ENCODE measurements at places on chromosomes 3 and 15. TPM values are rescaled to one million over a fixed set of nuclear protein-coding genes. Genes with fewer than 3 reads are reported as not detected.
A peak's percentile ranks its signal among the peaks of the same experiment; 100 is the strongest.

GRCh38 chr3:186974824-186975313 lies 44.5 kb downstream of the ST6GAL1 start:
- no peak for DNase-seq

DNA sequence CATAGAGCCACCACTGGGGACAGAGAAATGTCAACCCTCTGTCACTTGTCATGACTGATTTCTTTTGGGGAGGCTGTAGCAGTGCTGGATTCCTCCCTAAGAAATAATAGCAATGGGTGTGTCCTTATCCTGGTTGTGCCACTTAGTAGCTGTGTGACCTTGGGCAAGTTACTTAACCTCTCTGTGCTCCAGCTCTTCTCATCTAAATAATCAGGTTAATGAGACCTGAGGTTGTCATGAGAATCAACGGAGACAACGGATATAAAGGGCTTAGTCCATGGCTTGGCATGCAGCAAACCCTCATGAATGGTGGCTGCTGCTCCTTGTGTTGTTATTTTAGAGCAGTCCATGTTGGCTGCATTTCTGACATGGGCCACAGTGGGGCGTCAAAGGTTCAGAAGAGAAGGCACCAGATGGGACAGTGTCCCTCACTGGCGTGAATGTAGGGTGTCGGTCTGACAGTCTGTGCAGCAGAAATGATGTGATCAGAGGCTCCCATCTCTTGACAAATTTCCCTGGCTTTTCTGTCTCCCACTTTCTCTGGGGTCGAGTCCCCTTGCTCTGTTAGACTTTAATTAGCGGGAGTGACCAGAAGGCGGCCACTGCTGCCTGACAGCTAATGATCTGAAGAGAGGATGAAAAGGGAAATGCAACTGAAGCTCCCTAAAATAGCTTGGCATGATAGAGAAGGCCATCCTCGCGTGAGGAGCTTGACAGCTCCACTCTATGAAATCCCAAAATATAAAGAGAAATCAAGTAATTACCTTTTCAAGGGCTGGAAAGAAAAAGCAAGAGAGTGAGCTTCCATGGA lies 209.4 kb downstream of the CADPS start:
- peak; percentile 85 for DNase-seq

- DNase-seq = no peak
Observed at GRCh38 chr3:113063126-113063894, 72.5 kb downstream of the GTPBP8 start.

DNA sequence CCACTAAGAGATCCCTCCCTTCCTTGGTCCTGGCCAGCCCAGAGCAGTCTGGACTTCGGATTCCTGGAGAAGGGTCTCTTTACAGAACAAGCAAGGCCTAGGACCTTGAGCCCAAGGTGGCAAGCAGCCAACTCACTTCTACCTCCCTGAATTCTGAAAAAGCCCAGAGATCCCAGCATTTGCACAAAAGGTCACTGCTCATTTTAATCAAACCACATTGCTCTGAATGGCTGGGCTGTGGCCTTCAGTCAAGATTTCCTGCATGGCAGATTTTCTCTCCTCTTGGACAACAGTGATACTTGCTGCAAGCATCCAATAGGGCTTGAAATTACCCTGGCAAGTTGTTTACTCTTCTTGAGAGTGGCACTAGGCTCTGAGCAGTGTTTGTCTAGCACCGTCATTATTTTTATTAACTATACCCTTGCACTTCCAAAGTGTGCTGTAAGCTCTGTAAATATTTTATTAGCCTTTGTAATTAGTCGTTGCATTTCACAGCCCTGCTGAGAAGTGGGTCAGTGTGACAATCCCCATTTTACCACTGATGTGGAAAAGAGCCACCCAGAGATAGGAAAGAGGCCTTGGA lies 274.7 kb upstream of the CTNNB1 start:
- no peak for DNase-seq

DNA sequence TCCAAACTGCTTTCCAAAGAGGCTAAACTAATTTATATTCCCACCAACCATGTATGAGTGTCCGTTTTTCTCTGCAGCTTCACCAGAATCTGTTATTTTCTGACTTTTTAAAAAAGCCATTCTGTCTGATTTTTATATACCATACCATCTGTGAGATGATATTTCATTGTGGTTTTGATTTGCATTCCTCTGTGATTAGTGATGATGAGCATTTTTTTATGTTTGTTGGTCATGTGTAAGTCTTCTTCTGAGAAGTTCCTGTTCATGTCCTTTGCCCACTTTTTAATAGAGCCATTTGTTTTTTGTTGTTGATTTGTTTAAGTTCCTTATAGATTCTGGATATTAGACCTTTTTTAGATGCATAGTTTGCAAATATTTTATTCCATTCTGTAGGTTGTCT lies 179.4 kb upstream of the ALCAM start:
- no peak for DNase-seq

DNA sequence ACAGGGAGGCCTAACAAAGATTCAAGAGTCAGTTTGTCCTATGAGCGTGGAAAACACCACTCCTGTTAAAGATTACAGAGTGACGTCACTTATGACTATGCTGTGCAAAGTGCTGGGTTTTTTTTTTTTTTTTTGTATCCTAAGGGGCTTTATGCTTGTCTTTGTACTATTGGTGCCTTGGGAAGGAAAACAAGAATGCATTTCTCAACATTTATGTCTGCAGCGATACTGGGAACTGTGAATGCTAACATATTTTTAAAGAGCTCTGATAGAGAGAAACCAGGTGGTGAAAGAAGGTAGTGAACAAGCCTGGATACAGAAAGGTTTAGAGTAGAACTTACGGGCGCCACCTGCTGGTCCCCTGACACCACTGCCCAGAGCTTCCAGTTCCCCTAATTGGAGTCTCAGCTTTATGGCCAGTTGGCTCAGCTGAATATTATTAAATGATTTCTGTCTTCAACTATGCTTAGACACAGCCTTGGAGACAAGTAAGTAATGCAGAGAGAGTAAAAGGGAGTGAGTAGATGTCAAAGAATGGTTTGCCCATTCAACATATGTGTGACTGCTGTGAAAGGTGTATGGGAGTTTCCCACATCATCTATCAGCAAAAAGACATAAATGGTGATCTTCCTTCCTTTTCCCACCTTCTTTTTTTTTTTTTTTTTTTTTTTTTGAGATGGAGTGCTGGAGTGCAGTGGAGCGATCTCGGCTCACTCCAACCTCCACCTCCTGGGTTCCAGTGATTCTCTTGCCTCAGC lies 807.9 kb upstream of the CFAP20DC start:
- peak; percentile 93 for DNase-seq

DNA sequence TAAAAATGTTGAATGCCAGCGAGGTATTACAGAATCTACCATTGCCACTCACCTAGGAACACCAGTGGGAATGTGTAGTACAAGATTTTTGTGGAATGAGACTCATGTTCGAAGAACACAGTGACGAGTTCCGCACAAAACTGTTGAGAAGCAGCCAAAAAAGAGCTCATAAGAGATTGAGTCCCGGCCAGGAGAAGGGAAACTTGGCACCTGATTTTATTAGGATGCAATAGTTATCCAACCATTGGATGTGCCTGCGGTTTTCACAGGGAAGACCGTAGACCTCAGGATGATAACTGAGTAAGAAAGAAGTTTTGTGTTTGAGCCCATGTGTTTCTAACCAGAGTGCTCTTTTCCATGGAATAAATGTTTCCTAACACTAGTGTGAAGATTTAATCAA lies 88.9 kb downstream of the PTPRG start:
- no peak for DNase-seq

- no peak for DNase-seq
Observed at GRCh38 chr3:150174179-150174578, 203.5 kb upstream of the PFN2 start.

GRCh38 chr15:71472566-71472965 lies 337.8 kb upstream of the NR2E3 start:
- DNase-seq = no peak

DNA sequence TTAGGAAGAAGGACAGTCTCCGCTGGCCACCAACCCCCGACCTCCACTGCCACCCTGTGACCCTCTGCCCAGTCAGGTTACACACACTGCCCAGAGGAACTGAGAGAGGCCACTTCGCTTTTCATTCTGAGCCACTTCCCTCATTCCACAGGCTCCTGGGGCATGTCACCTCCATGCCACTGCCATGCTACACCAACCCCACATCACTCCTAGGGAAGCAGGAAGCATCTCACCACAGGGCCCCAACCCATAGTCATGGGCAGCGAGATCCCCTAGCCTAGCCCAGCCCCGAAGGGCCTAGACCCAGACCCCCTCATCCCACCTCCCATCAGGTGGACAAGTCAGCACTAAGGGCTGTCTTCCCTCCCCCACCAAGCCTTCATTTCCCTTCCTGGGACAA lies 1.4 kb downstream of the PLCB2 start:
- DNase-seq = peak; percentile 41

GRCh38 chr15:96333131-96334016 lies 2.9 kb downstream of the NR2F2 start:
- DNase-seq = peak; percentile 82

DNA sequence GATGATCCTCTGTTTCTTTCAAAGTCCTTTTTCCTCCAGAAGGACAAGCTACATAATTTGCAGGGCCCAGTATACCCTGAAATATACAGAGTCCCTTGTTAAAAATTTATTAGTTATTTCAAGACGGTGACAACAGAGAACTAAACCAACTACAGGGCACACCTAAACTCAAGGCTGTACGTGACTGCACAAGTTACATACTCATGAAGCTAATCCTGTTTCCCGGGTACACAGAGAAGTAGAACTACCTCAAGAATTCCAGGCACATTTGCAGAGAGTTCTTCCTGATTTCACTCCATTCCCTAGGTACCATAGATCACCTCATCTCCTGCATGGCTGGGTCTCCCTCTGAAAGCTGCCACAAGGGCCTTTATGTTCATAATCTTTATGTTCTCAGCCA lies 279.4 kb upstream of the ARL6 start:
- no peak for DNase-seq

GRCh38 chr3:149848238-149848637 lies 35.2 kb downstream of the RNF13 start:
- no peak for DNase-seq

DNA sequence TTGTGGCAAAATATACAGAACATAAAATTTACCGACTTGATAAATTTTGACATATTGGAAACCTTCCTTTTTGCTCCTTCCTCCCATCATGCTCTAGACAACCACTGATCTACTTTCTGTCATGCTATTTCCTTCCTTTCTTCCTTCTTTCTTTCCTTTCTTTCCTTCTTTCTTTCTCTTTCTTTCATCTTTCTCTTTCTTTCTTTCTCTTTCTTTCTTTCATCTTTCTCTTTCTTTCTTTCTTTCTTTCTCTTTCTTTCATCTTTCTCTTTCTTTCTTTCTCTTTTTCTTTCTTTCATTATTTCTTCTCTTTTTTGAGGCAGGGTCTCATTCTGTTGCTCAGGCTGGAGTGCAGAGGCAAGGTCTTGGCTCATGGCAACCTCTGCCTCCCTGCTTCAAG lies 8.9 kb upstream of the TMEM45A start:
- DNase-seq = no peak

The TRIM42 gene
- not detected for total RNA-seq

The CHAC1 gene
- 3.9 TPM for total RNA-seq

The DBR1 gene
- total RNA-seq = 10.6 TPM

The GUCA1C gene
- total RNA-seq = not detected

The CX3CR1 gene
- 0.52 TPM for total RNA-seq

Data from posterior vena cava (tissue), 2 donors.